ENCODE measurements at places on chromosomes 7 and 10. TPM values are rescaled to one million over a fixed set of nuclear protein-coding genes. Genes with fewer than 3 reads are reported as not detected.
A peak's percentile ranks its signal among the peaks of the same experiment; 100 is the strongest.

CLDN3 gene
- polyA plus RNA-seq, result not detected

ZNF365 gene
- polyA plus RNA-seq, result 9.8 TPM

GSTO1 gene
- 223 TPM for polyA plus RNA-seq

NYAP1 gene
- polyA plus RNA-seq, result not detected

MAT1A gene
- polyA plus RNA-seq, result not detected

SFTPA2 gene
- not detected for polyA plus RNA-seq

OR6V1 gene
- polyA plus RNA-seq, result not detected

C10orf143 gene
- polyA plus RNA-seq, result 17.8 TPM

ZNF746 gene
- polyA plus RNA-seq, result 13.1 TPM

GRID1 gene
- polyA plus RNA-seq, result not detected

NEUROG3 gene
- not detected for polyA plus RNA-seq

PGAM2 gene
- polyA plus RNA-seq, result not detected

PRDX3 gene
- 99.8 TPM for polyA plus RNA-seq

GRCh38 chr10:43417950-43418768, 9.2 kb upstream of the HNRNPF start:
- peak; percentile 82 for DNase-seq
- peaks cover 17% of the 10 kb centered on the region for H3K27me3 ChIP-seq
- H3K27ac ChIP-seq, result peak overlapping the region; percentile 99

- H3K27me3 ChIP-seq, result no peaks in the 10 kb centered on the region
- no peak overlapping the region for H3K4me3 ChIP-seq
- no peak overlapping the region for H3K27ac ChIP-seq
- no peak for DNase-seq
- H3K36me3 ChIP-seq, result no peaks in the 10 kb centered on the region
- no peaks in the 10 kb centered on the region for H3K4me1 ChIP-seq
Observed at GRCh38 chr10:63711867-63712716, 190.9 kb downstream of the REEP3 start.

DNA sequence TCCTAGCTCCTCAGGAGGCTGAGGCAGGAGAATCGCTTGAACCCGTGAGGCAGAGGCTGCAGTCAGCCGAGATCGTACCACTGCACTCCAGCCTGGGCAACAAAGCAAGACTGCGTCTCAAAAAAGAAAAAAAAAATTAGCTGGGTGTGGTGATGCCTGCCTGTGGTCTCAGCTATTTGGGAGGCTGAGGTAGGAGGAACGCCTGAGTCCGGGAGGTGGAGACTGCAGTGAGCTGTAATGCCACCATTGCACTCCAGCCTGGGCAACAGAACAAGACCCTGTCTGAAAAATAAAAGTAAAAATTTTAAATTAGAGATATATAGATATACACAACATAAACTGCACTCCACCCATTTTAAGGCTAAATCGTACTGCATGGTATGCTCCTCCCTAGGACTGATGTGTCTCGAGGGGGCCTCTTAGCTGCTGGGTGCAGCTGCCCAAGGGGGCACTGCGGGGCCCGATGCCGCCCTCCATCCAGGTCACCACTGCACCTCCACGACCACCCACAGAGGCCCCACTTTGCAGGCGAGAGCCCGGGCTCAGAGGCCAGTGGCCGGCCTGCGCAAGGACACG, 40.9 kb upstream of the FOXK1 start:
- DNase-seq, result no peak
- peaks cover 8% of the 10 kb centered on the region for H3K4me1 ChIP-seq
- H3K36me3 ChIP-seq, result no peaks in the 10 kb centered on the region
- peak overlapping the region; percentile 76 for H3K4me3 ChIP-seq
- H3K27me3 ChIP-seq, result peaks cover 12% of the 10 kb centered on the region

DNA sequence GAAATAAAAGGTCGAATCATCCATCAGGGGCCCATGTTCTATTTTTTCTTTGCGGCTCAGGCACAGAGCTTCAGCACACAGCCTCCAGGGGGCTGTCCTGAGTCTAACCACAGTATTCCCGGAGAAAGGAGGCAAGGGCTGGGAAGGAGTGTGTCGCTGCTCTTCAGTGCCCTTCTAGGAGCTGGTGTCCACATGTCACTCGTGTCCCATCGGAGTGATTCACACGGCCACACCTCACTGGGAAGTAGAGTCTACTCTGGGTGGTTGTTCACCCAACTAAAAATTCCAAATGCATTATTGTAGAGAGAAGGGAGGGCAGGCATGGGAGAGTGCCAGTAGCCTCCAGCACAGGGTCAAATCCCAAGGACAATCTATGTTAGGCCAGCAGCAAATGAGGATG, 114.8 kb upstream of the LANCL2 start:
- no peaks in the 10 kb centered on the region for H3K36me3 ChIP-seq
- H3K27ac ChIP-seq, result no peak overlapping the region
- H3K27me3 ChIP-seq, result peaks cover 10% of the 10 kb centered on the region
- peaks cover 5% of the 10 kb centered on the region for H3K4me1 ChIP-seq
- no peak overlapping the region for H3K4me3 ChIP-seq

DNA sequence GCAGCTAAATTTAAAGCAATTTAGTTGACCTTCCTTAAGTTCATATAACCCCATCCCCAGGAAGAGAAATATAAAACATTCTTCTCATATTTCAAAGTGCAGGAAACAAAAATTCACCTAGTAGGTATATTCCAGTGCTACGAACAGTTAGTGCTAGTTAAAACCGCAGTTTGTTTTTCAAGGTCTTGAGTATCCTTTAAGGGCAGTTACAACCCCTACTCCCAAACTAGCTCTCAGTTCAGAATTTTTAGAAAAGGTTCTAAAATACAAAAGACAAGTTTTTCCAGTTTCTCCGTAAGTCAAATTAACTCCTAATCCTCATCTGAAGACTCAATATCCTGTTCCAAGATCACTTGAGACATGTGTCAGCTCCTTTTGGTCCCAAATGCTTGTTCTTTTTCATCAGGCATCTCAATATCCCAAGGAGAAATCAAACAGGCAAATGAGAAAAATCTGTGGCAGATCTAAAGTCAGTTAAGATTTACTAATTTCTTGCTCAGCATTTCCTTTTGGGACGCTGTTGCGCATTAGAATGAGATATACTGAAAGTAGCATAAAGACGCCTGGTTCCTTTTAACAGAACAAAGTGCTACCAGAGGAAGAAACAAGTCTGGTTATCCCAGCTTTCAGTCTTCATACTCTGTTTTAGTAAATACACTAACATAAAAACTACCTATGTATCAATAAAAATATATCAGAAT, 51.8 kb downstream of the ARHGAP12 start:
- no peaks in the 10 kb centered on the region for H3K27me3 ChIP-seq
- H3K27ac ChIP-seq, result no peak overlapping the region
- no peaks in the 10 kb centered on the region for H3K36me3 ChIP-seq
- no peak for DNase-seq
- no peak overlapping the region for H3K4me3 ChIP-seq

DNA sequence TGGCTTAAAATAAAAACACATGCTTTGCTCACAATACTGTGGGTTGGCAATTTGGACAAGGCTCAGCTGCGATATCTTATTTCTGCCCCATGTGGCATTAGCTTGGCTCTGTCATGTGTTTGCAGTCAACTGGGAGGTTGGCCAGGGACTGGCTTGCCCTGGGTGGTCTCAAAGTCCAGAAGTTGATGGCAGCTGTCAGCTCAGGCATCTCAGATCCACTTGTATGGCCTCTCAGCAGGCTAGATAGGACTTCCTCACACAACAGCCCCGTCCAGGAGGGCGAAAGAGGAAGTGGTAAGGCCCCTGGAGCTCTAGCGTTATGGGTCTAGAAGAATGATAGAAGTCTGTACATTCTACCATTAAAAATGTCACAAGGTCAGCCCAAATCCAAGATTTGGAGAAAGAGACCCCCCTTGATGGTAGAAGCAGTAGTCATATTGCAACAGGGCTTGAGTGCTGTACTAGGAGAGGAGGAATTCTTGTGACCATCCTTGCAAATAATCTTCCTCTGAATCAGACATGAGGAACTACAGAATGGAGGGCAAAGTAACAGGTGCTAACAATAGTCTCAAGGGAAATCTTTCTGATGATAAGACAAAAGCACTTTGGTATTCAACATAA, 166.2 kb downstream of the FAM107B start:
- H3K36me3 ChIP-seq, result no peaks in the 10 kb centered on the region
- no peak overlapping the region for H3K27ac ChIP-seq
- H3K27me3 ChIP-seq, result no peaks in the 10 kb centered on the region

DNA sequence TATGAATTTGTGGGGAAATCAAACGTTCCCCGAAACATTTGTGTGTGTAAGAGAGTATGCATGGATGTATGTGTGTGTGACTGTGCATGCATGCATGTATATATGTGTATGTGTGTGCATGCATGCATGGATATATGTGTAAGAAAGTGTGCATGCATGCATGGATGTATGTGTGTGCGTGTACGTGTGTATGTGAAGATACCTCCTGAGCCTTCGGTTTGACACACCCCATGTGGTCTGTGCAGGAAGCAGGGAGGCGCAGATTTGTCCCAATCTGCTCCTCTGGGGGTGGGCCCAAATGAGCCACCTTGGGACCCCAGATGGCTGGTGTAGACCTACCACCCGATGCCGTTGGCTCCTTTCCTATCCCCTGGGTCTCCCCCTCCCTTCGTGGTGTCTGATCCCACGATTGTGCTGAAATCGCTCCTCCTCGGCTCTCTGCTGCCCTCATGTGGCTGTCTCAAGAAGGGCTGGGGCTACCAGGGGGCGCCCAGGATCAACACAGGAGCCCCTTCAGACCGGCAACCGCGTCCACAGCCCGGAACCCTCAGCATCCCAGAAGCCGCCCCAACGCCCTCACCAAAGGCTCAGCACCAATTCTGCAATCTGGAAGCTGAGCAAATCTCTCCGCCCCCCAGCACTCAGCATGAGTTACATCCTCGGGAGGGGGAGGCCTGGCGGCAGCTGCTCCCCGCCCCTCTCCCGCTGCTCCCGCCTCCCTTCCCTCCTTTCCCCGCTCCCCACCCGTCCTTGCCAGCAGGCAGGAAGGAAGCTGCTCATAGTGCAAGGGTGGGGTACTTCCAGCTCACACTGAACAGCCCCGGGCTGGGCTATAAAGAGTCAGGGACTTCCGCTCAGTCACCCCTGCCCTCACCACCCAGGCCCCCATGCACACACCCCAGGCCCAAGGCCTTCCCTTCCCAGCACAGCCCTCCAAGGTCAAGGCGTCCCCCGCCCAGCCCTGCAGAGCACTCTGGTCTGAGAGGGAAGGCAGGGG, 2.3 kb upstream of the NOS3 start:
- H3K36me3 ChIP-seq, result no peaks in the 10 kb centered on the region
- H3K27ac ChIP-seq, result no peak overlapping the region
- H3K27me3 ChIP-seq, result peaks cover 12% of the 10 kb centered on the region
- peak; percentile 62 for DNase-seq

DNA sequence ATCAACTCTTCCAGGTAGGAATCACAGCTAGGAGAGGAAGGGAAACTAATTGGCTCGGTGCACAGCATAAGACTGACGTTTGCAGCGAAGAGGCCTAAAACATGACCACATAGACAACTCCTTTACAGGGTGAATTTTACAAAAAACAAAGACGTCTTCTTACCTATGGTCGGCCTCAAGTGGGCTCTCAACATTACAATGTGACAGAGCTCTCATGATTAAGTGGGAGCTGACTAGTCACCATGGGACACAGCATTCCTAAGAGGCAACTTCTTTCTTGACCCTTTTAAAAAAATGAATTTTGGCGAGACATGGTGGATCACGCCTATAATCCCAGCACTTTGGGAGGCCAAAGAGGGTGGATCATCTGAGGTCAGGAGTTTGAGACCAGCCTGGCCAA, 4.6 kb downstream of the PDIA4 start:
- peaks cover 5% of the 10 kb centered on the region for H3K36me3 ChIP-seq
- H3K27ac ChIP-seq, result peak overlapping the region; percentile 9
- no peak for DNase-seq
- H3K27me3 ChIP-seq, result peaks cover 6% of the 10 kb centered on the region

- DNase-seq, result no peak
- H3K36me3 ChIP-seq, result no peaks in the 10 kb centered on the region
- H3K27ac ChIP-seq, result no peak overlapping the region
- H3K4me3 ChIP-seq, result no peak overlapping the region
Observed at GRCh38 chr10:8588135-8588534, 533.6 kb downstream of the GATA3 start.

GRCh38 chr10:119518936-119519335, 23.6 kb downstream of the RGS10 start:
- H3K27ac ChIP-seq, result peak overlapping the region; percentile 58
- peak overlapping the region; percentile 45 for H3K4me3 ChIP-seq
- no peak for DNase-seq
- peaks cover 33% of the 10 kb centered on the region for H3K4me1 ChIP-seq
- H3K27me3 ChIP-seq, result peaks cover 3% of the 10 kb centered on the region
- H3K36me3 ChIP-seq, result peaks cover 16% of the 10 kb centered on the region

GRCh38 chr7:156628562-156628961, 12.0 kb upstream of the RNF32 start:
- no peaks in the 10 kb centered on the region for H3K4me1 ChIP-seq
- no peak for DNase-seq
- H3K27ac ChIP-seq, result no peak overlapping the region
- H3K4me3 ChIP-seq, result no peak overlapping the region

- peak; percentile 35 for DNase-seq
- H3K36me3 ChIP-seq, result peaks cover 9% of the 10 kb centered on the region
- H3K4me3 ChIP-seq, result peak overlapping the region; percentile 100
- peaks cover 13% of the 10 kb centered on the region for H3K27me3 ChIP-seq
- H3K4me1 ChIP-seq, result peaks cover 61% of the 10 kb centered on the region
Observed at GRCh38 chr7:139776486-139777132, 1.2 kb downstream of the HIPK2 start.

DNA sequence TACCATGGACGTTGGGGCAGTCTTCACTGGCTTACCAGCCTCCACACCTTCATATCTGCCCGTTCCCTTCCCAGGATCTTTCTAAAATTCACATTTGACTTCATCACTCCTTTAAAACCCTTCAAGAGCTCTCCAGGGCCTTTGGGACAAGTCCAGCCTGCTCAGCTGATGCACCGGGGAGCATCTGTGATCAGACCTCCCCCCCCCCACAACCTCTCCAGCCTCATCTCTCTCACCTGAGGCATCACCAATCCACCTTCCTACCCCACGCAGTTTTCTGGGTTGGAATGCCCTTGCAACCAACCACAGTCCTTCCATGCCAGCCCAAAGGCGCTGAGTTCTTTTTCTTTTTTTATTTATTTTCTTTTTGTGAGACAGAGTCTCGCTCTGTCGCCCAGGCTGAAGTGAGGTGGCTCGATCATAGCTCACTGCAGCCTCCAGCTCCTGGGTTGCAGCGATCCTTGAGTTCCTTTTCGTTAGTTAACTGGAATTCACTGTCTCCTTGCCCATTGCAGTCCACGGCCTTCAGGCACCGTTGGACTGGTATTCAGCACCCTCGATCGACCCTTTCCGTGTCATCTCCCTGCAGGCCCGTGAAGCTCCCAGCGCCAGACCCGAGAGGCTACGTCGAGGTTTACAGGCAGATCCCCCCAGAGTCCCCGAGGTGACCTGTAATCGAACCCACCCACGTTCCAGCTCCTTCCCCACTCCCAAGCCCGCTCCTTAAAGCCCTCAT, 654 bp downstream of the ALKBH4 start:
- H3K4me1 ChIP-seq, result peaks cover 35% of the 10 kb centered on the region
- peak overlapping the region; percentile 79 for H3K27ac ChIP-seq
- no peak for DNase-seq
- H3K4me3 ChIP-seq, result peak overlapping the region; percentile 95
- no peaks in the 10 kb centered on the region for H3K27me3 ChIP-seq
- H3K36me3 ChIP-seq, result peaks cover 3% of the 10 kb centered on the region

GRCh38 chr10:36779238-36779846, 346.1 kb upstream of the ANKRD30A start:
- no peak overlapping the region for H3K27ac ChIP-seq
- no peak overlapping the region for H3K4me3 ChIP-seq
- no peaks in the 10 kb centered on the region for H3K27me3 ChIP-seq
- DNase-seq, result no peak
- H3K36me3 ChIP-seq, result no peaks in the 10 kb centered on the region

- no peak overlapping the region for H3K27ac ChIP-seq
- no peak for DNase-seq
- no peaks in the 10 kb centered on the region for H3K36me3 ChIP-seq
- H3K27me3 ChIP-seq, result no peaks in the 10 kb centered on the region
- no peaks in the 10 kb centered on the region for H3K4me1 ChIP-seq
Observed at GRCh38 chr7:103711413-103711812, 265.4 kb upstream of the SLC26A5 start.

Data from immature natural killer cell (primary cell).